ENCODE measurements at places on chromosomes 16 and 17.

DNA sequence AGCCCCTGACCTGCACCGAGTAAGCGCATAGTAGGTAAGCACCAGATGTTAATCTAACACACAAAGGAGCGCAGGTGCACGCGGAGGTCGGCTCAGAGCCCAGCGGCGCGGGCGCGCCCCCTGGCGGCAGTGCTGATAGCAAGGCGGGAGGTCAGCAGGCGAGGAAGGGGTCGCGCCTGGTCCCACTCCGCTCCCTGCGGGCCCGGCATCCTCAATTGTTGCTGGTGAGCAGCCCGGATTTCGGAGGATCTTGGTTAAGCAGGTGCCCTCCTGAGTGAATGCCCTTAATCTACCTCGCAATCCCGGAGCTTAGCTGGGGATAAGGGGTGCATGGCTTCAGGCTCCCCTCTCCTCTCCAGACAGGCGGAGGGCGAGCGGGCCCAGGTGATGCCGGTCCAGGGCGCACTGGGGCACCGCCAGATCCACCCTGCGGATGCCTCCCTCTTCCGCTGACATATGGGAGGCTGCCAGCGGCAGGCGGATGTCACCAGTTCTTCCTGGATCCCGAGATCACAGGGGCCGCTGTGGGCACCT, 4.0 kb upstream of the WNT3 start:
- no peak for DNase-seq

DNA sequence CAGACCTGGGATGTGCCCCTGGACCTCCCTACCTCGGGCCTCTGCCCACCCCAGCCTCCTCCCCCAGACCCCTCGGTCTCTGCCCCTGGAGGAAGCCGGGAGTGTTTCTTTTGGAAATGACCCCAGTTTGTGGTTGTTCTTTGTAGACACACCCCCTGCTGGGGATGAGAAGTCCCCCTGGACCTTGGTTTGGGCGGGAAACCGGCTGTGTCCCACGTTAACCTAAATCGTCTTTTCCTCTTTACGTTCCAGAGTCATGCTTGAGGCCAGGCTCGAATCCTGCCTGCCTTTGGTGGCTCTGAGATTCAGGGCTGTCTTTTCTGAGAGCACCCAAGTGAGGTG, 116.6 kb downstream of the METRNL start:
- peak; percentile 15 for DNase-seq

- no peak for DNase-seq
Measured at GRCh38 chr16:74079232-74079586, 217.4 kb upstream of the PSMD7 start.

DNA sequence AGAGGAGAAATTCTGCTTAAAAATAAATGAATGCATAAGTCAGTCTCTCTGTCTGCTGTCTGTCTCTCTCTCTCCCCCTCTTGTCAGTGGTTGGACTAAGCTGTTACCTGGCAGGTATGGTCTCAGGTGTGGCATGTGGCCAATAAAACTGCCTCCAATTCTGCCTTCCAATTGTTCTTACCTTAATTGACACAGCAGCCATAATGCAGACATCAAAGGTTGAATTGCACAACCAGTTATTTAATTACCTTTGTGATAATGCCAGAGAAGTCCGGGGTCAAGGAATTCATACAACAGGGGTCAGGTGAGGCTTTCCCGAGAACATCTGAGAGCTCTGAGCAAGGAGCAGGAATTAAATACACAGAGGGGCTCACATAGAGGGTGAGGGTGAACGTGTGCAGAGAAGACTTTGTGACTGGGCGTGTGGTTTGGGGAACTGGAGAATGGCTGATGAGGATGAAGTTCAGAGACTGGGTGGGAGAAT, 78.8 kb upstream of the CDYL2 start:
- DNase-seq: no peak

GRCh38 chr17:65097110-65097509, 40.1 kb upstream of the RGS9 start:
- DNase-seq: no peak

DNA sequence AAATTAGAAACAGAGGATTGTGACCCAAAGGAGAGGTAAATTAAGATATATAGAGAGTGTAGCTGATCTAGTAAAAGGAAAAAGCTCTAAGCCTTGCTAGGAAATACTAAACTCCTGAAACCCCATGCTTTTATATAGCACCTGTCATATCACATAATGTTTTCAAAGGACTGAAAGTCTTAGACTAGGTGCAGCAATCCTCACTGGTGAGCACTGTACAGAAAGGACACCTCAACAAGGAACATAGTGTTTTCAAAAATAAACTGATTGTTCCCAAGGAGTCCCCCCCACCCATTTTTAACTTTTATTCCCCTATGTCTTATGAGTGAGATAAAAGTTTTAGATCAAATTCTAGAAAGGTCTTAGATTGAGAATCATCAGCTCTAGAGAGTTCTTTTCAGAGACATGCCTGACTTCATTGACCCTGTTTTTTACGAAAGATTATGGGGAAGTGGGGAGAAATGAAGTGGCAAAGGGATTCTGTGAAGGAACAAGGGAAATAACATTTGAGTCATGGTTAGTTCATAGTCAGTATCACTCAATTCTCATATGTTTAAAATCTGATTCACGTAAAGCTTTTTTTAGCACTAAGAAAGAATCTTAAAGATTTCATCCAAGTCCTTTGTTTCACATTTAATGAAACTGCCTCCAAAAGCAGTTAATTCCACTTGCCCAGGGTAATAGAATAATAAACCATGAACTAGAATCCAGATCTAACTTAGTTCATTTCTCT, 166.4 kb downstream of the CYB561 start:
- DNase-seq: peak; percentile 42

DNA sequence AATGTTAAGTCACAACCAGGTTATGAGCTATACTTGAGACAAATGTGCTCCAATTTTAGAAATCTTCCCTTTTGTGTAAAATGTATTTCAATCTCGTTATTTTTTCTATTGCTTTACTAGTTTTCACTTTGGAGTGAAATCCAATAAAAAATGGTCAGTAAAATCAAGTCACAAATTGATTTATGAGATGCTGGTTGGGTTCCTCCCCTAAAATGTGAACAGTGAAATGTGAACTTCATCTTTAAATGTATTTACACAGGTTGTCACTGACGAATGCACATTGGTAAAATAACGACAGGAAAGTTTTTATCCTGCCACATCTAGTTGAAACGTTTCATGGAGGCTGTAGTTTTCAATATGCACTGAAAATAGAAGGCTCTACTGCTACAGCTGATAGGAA, 55.5 kb downstream of the COX10 start:
- no peak for DNase-seq

DNA sequence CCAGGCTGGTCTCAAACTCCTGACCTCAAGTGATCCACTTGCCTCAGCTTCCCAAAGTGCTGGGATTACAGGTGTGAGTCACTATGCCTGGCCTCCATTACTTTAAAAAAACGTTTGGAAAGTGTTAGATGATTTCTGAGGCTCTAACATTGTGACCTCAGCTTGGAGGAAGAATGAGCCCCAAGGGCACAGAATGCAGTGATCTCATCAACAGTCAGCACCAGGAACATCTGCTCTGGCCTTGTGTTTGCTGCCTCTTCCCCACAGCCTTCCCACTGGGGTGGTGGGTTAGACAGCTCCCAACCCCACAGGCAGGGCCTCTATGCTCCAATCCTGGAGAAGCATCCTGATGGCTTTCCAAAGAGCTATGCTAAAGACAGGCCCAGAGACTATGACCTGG, 37.7 kb upstream of the SREBF1 start:
- DNase-seq: peak; percentile 69

- no peak for DNase-seq
Measured at GRCh38 chr17:82772026-82772425, 20.2 kb downstream of the TBCD start.

DNA sequence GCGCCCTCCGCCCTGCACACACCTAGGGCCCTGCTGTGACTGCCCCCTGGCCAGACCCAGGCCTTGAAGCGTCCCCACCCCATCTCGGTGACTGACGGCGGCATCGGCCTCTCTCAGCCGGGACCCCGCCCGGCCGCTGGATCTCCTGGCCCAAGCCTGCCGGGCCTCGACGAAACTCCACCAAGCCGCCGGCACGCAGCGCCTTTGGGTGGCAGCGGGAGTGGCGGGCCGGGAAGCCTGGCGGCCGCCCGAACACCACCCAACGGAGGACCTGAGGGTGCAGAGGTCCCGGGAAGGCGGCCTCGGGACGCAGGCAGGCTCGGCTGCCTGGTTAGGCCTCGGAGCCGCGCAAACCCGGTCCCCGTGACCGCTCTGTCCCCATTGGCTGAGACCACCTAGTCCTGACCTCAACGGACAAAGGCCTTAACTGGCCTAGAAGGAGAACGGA, 12.0 kb upstream of the TMEM97 start:
- DNase-seq: no peak

Data from BJ (cell line).